B cell (primary cell): ENCODE measurements at places on chromosomes 7 and 10. TPM values are rescaled to one million over a fixed set of nuclear protein-coding genes. Genes with fewer than 3 reads are reported as not detected.
A peak's percentile ranks its signal among the peaks of the same experiment; 100 is the strongest.

- H3K27ac ChIP-seq, result no peak overlapping the region
- no peak overlapping the region for H3K4me3 ChIP-seq
- no peaks in the 10 kb centered on the region for H3K27me3 ChIP-seq
- no peak for DNase-seq
- no peaks in the 10 kb centered on the region for H3K4me1 ChIP-seq
- no peaks in the 10 kb centered on the region for H3K36me3 ChIP-seq
Measured at GRCh38 chr7:51175316-51175991, 141.2 kb downstream of the COBL start.

GRCh38 chr7:148925836-148926235 lies 41.7 kb upstream of the EZH2 start:
- H3K4me3 ChIP-seq, result no peak overlapping the region
- H3K27ac ChIP-seq, result no peak overlapping the region
- no peaks in the 10 kb centered on the region for H3K4me1 ChIP-seq
- DNase-seq, result no peak
- H3K36me3 ChIP-seq, result no peaks in the 10 kb centered on the region
- no peaks in the 10 kb centered on the region for H3K27me3 ChIP-seq

Gene CPEB3
- 5.0 and 6.7 TPM in 2 replicates for total RNA-seq

DNA sequence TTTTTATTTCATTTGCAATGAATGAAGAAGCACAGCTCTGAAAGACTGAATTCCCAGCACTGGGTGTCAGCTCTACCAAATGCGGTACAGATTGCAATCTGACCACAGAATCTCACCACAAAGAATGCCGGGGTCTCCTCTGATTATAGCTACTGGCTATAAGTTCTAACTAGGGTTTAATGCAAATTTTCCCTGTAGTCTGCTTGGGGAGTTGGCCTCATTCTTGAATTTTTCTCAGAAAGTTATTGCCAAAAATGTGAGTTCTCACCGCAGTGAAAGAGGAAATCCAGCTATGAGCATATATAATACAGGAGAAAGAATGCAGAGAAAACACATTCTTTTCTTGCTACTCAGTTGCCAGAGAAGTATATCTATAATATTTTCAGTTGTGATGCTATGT lies 1255.7 kb upstream of the LRRTM3 start:
- no peaks in the 10 kb centered on the region for H3K36me3 ChIP-seq
- no peak for DNase-seq
- no peaks in the 10 kb centered on the region for H3K4me1 ChIP-seq

DNA sequence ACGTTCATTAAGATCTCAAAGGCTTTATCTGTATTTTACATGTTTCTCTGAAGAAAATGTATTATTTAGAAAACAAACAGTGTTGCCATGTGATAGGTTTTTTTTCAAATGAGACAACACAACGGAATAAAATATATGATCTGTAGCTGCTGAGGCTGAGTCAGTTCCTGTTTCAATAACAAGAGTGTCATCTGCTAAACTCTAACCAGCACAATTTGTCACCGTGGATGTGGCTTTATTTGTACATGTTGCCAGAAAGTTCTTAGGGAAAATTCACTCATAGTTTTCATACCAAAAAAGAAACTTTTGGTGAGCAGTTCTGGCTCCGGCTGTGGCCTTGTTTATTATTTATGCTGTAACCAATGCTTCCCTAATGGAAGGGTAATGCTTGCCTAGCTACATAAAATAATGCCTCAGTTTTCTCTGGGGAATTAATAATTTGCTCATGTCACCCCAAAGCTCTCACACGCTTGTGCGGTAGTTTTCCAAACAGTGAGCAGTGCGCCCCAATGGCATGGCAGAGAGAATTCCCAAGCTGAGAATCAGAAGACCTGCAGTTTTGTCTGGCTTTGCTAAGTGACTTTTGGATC lies 20.3 kb upstream of the KLF6 start:
- H3K4me3 ChIP-seq, result no peak overlapping the region
- H3K36me3 ChIP-seq, result no peaks in the 10 kb centered on the region
- peak; percentile 79 for DNase-seq
- H3K4me1 ChIP-seq, result peaks cover 43% of the 10 kb centered on the region

DNA sequence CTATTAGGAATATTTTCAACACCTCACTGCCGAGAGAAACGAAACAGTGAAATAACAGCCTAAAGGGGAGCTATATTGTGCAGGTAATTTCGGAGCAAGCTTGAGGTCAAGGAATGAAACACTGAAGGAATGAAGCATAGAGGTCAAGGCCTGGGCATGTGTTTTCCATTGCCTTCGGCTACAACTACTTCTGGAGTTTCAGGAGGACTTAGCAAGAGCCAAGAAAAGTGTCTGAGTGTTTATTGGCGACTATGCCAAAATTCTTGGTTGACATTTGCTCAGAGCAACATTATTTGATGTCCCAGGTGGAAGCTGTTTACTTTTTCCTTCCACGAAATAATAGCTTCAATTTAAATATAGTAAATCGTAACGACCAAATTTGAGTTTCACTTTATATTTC lies 89.6 kb upstream of the IFRD1 start:
- DNase-seq, result no peak
- no peaks in the 10 kb centered on the region for H3K4me1 ChIP-seq
- no peaks in the 10 kb centered on the region for H3K36me3 ChIP-seq
- no peaks in the 10 kb centered on the region for H3K27me3 ChIP-seq
- no peak overlapping the region for H3K4me3 ChIP-seq

- no peak overlapping the region for H3K27ac ChIP-seq
- no peak for DNase-seq
- H3K4me3 ChIP-seq, result no peak overlapping the region
- no peaks in the 10 kb centered on the region for H3K27me3 ChIP-seq
- peaks cover 1% of the 10 kb centered on the region for H3K36me3 ChIP-seq
Measured at GRCh38 chr7:92056286-92056685, 78.0 kb downstream of the CYP51A1 start.

- H3K27ac ChIP-seq, result no peak overlapping the region
- H3K36me3 ChIP-seq, result no peaks in the 10 kb centered on the region
- no peak for DNase-seq
- no peaks in the 10 kb centered on the region for H3K4me1 ChIP-seq
- no peaks in the 10 kb centered on the region for H3K27me3 ChIP-seq
Measured at GRCh38 chr7:12518920-12519681, 51.4 kb upstream of the SCIN start.

DNA sequence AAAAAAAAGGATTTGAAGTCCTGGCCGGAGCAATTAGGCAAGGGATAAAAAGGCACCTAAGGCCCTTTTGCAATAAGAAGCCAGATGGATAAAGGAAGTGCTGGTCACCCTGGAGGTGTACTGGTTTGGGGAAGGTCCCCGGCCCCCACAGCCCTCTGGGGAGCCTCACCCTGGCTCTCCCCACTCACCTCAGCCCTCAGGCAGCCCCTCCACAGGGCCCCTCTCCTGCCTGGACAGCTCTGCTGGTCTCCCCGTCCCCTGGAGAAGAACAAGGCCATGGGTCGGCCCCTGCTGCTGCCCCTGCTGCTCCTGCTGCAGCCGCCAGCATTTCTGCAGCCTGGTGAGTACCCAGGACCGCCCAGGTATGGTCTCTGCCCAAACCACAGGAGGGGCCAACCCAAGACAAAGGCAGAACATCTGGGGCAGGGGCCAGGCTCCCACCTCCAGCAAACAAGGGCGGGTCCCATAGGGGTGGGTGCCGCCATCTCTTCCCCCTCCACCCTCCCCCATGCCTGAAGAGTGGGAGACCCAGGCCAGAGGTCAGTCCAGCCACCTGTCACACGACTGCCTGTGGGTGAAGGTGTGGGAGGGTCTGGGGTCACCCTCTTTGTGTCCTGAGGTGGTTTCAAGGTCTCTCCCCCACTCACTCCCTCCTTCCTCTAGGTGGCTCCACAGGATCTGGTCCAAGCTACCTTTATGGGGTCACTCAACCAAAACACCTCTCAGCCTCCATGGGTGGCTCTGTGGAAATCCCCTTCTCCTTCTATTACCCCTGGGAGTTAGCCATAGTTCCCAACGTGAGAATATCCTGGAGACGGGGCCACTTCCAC lies at the start of gene PILRB:
Gene PILRB (plus strand): TSS at position 91 of the 830 bp plus-strand sequence. CDS start 186 bp downstream, at position 277.
- H3K27me3 ChIP-seq, result no peaks in the 10 kb centered on the region
- peaks cover 24% of the 10 kb centered on the region for H3K4me1 ChIP-seq
- DNase-seq, result peak; percentile 69

DNA sequence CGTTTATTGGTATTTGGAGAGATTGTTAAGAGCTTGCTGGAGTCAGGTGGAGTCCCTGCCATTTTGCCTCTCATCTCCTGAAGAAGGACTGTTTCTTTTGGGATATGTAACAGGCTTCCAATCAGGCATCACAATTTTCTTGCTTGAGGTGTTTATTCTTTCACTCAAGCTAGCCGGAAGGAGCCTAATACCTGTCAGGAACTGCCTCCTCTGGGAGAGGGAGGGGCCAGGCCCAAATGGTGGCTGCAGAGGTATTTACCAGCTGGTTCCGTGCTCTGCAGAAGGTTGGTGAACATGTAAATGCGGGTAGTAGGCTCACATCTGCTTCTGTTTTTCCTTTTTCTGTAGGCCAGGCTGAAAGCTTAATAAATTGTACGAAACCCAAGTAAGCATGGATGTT lies 114.0 kb downstream of the TCF7L2 start:
- DNase-seq, result no peak
- H3K36me3 ChIP-seq, result no peaks in the 10 kb centered on the region
- no peaks in the 10 kb centered on the region for H3K27me3 ChIP-seq
- no peak overlapping the region for H3K4me3 ChIP-seq
- no peaks in the 10 kb centered on the region for H3K4me1 ChIP-seq

Gene VWC2
- total RNA-seq, result not detected in 2 replicates

DNA sequence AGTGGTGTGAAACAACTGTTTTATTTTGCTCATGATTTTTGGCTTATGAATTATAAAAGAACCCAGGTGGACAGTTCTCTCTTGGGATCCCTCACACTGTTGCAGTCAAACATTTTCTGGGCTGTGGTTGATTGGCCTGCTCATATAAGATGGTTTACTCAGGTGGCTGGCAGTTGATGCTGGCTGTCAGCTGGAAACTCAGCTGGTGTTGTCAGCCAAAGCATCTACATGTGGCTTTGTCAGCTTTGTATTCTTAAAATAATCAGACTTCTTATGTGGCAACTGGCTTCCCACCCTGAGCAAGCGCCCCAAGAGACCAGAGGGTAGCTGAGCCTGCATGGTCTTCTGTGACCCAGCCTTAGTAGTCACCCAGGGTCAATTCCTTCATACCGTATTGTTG lies 534.7 kb downstream of the NRG3 start:
- H3K4me1 ChIP-seq, result no peaks in the 10 kb centered on the region
- H3K27me3 ChIP-seq, result no peaks in the 10 kb centered on the region
- H3K4me3 ChIP-seq, result no peak overlapping the region
- no peaks in the 10 kb centered on the region for H3K36me3 ChIP-seq
- H3K27ac ChIP-seq, result no peak overlapping the region
- DNase-seq, result no peak

Gene PTTG1IP2
- total RNA-seq, result not detected in 2 replicates

Gene OPN1SW
- not detected in 2 replicates for total RNA-seq
